ENCODE measurements at places on chromosomes 3 and 15. TPM values are rescaled to one million over a fixed set of nuclear protein-coding genes. Genes with fewer than 3 reads are reported as not detected.

Gene IL5RA
- total RNA-seq, result not detected

Gene LHFPL4
- total RNA-seq, result not detected

Gene C2CD4A
- total RNA-seq, result 0.25 TPM

Gene MRPS25
- total RNA-seq, result 21.0 TPM

Gene MITF
- 30.0 TPM for total RNA-seq

Gene PPP1R14D
- not detected for total RNA-seq

Gene RBP2
- total RNA-seq, result not detected

Gene SUCNR1
- 2.0 TPM for total RNA-seq

Gene MAP6D1
- 2.0 TPM for total RNA-seq

Gene RAP2B
- total RNA-seq, result 12.4 TPM

Gene CCK
- total RNA-seq, result not detected

Gene KY
- not detected for total RNA-seq

Gene MFGE8
- 339 TPM for total RNA-seq

Gene SMCO1
- not detected for total RNA-seq

Gene LYZL4
- not detected for total RNA-seq

Gene SLC35G2
- total RNA-seq, result 5.2 TPM

Gene KNL1
- 1.3 TPM for total RNA-seq

Gene TJP1
- total RNA-seq, result 90.4 TPM

Gene HGD
- 1.6 TPM for total RNA-seq

Gene ROBO2
- under 0.01 TPM for total RNA-seq

Gene A4GNT
- total RNA-seq, result not detected

Gene TERC
- 67.2 TPM for total RNA-seq

Gene CFAP44
- total RNA-seq, result 0.16 TPM

Gene TM4SF4
- 0.65 TPM for total RNA-seq

Gene MAP2K1
- total RNA-seq, result 26.1 TPM

Gene SLC28A1
- not detected for total RNA-seq
